Glutamatergic neuron (in vitro differentiated cells): ENCODE measurements at places on chromosomes 4 and X.

DNA sequence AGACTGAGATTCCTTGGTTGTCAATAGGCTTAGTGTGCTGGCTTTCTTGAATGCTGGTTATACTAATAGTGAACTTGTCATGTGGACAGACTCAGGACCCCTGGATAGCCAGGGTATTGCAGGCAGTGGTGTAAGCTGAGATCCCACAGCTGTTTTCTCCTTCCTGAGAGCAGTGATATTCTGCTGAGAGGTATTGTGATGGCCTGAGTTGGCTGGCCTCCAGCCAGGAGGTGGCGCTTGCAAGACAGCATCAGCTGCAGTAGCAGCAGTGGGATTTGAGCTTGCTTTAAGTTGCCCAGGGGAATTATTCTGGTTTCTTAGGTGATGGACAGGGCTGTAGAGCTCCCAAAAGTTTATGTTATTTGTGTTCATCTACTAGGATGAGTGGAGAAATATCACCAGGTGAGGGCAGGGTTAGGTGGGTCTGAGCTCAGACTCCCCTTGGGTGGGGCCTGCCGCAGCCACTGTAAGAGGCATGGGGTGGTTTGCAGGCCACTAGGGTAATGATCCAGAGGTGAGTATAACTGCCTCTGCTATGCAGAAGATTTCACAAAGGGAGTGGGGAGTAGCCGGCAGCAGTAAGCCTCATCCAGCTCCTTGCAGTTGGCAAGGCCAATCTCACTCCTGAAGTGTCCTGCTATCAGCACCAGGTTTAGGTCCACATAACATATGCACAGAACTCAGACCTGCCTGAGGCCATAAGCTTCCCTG is 66.2 kb downstream of the IL15 start:
- no peak for DNase-seq

DNA sequence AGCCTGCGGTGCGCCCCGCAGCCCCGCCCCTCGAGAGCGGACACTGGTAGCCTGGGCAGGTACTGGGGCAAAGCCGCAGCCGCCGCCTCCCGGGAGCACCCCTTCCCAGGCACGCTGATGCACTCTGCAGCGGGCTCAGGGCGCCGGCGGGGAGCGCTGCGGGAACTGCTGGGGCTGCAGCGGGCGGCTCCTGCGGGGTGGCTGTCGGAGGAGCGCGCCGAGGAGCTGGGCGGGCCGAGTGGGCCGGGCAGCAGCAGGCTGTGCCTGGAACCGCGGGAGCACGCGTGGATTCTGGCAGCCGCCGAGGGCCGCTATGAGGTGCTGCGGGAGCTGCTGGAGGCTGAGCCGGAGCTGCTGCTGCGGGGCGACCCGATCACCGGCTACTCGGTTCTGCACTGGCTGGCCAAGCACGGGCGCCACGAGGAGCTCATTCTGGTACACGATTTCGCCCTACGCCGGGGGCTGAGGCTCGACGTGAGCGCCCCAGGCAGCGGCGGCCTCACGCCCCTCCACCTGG is 401 bp downstream of the SOWAHD start:
- DNase-seq = peak; percentile 21

GRCh38 chrX:10856797-10857196 is 236.4 kb upstream of the MID1 start:
- DNase-seq = no peak

DNA sequence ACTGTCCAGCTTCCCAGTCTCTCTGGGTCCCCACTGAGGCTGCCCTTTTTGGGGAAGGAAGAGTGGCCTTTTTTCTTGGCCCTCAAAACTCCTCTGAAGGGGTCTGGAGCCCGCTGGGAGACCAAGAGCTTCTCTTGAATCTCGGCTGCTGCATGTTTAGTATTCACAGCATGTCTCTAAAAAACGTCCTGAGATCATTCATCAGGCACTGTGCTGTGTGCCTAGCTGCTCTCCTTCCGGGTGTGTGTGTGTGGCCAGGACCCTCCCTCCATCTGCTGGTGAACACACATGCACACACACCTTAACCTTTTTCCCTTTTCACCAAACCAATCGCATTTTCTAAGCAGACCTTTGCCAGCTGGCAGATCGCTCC is 841 bp upstream of the FRMPD3 start:
- no peak for DNase-seq

GRCh38 chr4:124432500-124432899 is 280.0 kb downstream of the ANKRD50 start:
- no peak for DNase-seq

DNA sequence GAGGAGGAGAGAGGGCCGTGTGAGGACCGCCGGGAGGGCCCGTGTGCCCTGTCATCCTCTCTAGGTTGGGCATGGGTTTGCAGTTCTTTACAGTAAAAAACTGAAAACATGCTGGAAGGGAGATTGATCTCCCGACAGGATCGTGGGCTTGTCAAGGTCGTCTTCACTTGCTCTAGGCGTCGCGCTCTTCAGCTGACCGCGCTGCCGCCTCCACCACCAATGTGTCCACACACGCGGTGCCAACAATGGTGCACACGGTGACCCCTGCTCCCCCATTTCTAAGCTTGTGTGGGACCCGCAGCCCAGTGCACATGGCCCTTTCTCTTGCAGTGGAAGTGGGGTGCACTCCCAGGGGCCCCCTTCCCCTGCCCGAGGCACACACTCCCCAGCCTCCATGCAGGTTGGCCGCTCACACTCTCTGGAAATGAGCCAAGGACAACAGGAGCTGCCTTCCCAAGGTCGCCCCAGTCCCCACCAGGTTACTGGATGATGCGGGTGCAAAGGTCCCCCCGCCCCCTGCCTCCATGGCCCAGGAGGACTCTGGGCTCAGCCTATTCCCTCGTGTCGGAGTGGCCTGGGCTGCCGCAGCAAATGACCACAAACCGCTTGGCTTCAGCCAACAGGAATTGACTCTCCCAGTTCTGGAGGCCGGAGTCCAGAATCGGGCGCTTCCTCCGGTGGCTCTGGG is 1.7 kb upstream of the ZFP92 start:
- DNase-seq = no peak

DNA sequence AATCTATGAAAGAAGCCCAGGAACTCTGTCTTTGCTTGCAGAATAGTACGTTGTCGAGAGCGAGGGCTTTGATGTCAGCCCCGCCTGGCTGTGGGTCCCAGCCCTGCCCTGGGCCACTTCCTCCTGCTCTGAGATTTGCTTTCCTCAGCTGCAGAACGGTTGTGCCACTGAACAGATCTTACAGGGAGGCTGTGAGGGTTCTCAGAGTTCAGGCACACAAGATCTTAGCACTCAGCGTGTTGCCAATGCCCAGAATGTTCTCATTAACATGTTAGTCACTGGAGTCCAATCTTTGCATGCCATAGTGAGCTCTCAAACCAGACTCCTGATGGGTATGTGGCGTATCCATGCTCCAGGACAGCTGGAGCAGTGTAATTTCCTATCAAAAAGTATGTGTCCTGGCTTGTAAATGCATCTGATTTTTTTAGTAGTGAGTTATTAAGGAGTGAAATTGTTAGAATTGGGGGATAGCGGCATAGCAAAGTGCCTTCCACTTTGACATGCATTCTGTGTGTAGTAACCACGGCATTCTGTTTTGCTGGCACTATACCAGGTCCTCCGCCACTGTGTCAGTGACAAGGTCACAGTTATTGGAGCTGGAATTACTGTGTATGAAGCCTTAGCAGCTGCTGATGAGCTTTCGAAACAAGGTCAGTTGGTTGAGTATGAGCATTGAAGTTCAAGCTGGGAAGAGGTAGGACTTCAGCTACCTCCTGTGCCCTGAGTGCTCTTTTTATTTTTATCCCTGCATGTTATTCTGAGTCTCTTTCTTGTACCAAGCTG is 31.6 kb downstream of the TKTL1 start:
- DNase-seq = no peak

DNA sequence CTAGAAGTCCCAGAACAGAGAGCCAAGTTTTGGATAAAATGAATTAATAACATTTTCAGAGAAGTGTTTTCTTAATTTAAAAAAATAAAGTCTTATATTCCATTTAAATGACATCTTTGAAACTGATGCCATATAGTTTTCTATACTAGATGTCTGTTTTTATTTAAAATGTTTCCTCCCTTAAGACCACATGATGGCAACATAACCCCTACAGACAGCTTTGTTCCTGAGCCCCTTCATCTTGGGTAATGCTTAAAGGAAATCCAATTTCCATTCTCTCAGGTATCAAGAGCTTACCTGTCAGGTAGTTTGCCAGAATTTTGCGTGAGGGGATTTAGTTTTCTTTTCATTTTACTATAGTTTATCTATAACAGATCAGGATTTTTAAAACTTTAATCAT is 181.4 kb upstream of the UGT8 start:
- no peak for DNase-seq

DNA sequence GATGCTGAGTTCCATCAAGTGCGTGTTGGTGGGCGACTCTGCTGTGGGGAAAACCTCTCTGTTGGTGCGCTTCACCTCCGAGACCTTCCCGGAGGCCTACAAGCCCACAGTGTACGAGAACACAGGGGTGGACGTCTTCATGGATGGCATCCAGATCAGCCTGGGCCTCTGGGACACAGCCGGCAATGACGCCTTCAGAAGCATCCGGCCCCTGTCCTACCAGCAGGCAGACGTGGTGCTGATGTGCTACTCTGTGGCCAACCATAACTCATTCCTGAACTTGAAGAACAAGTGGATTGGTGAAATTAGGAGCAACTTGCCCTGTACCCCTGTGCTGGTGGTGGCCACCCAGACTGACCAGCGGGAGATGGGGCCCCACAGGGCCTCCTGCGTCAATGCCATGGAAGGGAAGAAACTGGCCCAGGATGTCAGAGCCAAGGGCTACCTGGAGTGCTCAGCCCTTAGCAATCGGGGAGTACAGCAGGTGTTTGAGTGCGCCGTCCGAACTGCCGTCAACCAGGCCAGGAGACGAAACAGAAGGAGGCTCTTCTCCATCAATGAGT is 46.6 kb downstream of the RHOH start:
- DNase-seq = no peak

DNA sequence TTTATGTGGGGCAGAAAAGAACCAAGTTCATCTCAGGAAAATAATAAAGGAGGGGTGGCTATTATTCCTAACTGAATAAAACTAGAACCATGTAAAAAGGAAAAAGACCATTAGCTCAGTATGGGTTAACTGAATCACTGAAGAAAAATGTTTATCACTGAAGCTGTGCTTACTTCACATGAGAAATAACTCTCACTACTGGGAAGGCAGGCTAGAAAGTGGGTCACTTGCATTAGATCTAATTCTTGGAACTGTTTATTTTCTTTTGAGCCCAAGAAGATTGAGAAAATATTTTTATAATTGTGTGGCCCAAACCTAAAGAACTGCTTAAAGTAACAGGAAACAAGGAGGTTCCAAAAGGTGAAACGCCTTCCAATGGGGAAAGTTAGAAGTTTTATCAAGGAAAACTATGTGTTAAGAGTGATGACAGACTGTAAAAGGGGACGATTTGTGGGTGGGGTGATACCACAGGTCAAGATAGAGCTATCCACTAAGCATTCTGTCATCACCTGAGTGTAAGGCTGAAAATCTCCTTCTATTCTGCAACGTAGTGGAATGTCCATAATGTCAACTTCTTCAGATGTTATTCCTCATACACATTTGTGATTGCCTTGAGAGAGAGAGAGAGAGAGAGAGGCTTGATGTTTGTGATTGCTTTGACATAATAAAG is 1083.5 kb downstream of the PCDH7 start:
- DNase-seq = no peak

- no peak for DNase-seq
Observed at GRCh38 chr4:21605006-21605405, 343.6 kb downstream of the KCNIP4 start.

DNA sequence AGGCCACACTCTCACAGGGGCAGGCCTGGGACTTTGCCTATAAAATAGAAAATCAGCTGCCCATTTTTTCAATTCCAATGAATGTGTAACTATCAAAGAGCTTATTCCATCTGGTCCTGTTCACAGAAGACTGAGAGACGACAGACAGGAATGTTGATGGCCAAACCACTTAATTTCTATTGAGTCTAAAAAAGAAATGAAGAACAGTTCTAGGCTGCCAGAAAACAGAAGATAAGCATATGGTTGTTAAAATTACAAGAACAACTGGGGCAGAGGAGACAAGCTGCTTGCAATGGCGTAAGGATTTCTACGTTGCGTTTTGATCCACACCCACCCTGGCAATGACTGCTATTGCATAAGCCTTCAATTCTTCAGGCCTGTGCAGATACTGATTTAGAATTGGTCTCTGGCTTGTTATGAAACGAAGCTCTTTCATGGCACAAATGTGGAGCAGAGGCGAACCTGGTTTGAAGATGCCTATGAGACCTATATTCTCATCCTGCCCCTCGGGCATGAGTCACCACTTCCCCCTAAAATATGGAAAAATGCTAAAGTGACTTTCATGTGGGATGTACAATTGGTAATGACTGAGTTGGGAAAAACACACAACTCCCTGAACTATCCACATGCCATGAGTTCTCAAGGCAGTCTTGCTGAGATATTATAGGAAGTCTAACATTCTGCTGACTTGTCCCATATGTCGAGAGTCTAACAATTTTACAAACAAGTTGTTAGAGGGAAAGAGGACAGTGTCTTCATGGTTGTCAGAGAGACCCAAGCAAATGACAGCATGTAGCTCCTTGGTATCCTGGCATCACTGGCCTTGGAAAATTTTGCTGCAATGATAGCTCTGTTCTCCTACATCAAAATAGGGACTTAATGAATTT is 37.9 kb upstream of the SORBS2 start:
- no peak for DNase-seq

- peak; percentile 34 for DNase-seq
Observed at GRCh38 chr4:172809319-172809718, 359.3 kb upstream of the GALNT7 start.

- DNase-seq = no peak
Observed at GRCh38 chrX:150849996-150850720, 48.3 kb downstream of the CD99L2 start.

DNA sequence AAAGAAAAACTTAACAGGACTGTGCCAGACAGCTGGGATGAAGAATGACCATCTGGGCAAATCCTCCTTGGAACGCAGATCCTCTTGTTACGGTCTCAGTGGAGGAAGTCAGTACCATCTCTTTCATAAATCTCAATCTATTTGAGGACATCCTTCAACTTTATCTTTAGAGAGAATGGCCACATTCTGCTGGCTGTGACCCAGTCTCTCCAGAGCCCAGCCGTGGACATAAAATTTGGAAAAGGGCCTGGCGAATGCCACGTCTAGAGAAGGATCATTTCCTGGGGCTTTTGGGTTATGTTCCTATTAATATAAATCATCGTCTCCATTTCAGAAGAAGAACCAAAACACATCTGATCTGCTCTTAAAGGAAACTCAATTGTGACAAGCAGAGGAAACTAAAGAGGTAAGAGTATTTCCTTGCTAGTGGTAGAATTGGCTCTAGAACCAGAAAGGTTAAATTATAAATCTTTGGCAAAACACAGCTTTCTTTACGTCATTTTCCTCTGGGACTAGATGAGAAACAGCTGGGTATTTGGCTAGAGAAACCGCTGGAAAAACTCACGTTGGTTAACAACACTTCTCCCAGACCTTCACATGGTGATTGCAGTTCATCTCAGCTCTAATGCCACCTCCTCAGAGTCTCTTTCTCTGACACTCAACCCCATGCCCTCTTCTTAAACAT is 164.7 kb downstream of the CHIC2 start:
- DNase-seq = no peak

DNA sequence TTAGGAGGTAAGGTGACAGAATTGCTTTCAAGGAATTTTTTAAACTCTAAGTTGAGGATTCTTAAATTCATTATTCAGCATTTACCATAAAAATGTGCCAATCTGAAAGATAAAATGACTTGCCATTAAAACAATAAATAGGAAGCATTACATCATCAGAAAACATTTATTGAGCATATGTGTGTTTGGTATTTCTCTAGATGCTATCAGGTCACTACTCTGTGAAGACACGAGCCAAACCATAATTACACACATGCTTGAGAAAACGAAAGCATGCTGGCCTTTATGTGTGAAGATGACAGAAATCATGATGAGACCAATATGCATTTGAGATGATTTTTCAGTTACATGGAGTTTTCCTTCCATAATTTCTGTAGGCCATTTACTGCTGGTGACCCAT is 12.3 kb upstream of the IL21 start:
- no peak for DNase-seq
